ENCODE measurements at places on chromosomes 4 and X.
A peak's percentile ranks its signal among the peaks of the same experiment; 100 is the strongest.

GRCh38 chr4:19850909-19851308, 400.8 kb upstream of the SLIT2 start:
- DNase-seq = no peak

DNA sequence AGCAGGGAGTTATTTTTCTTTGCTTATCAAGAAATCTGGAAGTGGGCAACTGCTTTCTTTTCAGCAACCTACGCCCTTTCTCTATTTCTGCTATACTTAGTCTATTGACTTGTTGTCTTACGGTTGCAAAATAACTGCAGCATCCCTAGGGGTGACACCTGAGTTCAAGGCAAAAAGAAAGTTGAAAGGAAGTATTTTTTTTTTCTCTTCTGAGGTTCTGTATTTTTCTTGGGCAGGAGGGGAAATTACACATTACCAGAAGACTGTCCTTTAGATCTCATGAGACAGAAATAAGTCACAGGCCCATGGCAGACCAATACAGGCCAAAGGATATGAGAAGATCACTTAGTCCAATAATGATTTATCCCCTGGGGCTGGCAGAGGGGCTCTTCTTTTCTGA, 204.7 kb upstream of the CASK start:
- no peak for DNase-seq

GRCh38 chrX:120144178-120144844, 14.1 kb upstream of the RHOXF2 start:
- no peak for DNase-seq

DNA sequence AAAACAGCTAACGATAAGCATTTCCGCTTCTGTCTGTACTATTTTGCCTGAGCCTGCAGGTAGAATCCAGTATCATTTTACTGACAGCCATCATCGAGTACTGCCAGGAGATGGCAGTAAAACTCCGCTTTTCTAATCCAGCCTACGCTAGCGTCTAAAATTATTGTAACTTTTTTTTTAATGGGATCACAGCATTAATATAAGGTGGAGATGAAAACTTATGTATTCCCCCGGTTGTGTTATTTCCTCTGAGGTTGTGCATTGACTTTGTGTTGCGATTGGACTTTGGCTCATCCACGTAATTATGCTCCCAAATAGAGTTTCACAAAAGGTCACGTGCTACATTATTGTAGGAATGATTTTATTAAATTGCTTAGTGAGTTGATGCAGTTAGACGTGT, 248.1 kb downstream of the C4orf33 start:
- DNase-seq = no peak

DNA sequence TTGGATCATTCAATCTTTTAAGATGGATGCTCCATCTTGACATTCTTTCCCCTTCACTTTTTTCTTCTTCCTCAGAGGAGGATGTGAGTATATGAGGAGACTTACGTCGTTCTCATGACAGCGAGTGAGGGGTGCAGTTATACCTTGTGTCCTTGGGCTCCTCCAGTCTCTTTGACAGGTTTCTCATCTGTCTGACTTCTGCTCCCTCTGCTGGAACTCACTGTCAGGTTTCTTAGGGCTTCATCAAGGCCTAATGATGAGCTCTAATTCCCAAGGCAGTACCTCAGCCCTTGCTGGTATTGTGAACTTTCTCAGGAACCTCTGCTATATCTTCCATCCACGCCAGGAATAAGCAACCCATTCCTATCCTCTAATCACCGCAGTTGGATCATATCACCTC, 237.8 kb upstream of the ADGRL3 start:
- DNase-seq = no peak

- DNase-seq = no peak
Observed at GRCh38 chr4:174396599-174397110, 112.9 kb downstream of the CEP44 start.

GRCh38 chr4:154741922-154742850, 1.6 kb upstream of the LRAT start:
- DNase-seq = peak; percentile 41

DNA sequence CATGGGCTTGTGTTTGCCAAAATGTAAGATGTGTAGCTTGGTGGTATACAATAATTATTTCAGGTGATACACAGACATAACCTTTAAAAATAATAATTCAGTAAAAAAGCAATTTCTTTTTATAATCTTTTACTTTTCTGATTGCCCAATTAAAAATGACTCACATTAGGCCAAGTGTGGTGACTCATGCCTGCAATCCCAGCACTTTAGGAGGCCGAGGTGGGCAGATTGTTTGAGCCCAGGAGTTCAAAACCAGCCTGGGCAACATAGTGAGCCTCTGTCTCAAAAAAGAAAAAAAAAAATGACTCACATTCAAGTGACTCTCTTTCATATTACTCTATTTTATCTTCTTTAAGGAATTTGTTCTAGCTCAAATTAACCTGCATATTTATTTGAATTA, 449.4 kb upstream of the HTR2C start:
- DNase-seq = no peak

- no peak for DNase-seq
Observed at GRCh38 chr4:133618963-133619362, 469.9 kb downstream of the PCDH10 start.

GRCh38 chr4:164251257-164251656, 502.7 kb upstream of the SMIM31 start:
- DNase-seq = no peak

DNA sequence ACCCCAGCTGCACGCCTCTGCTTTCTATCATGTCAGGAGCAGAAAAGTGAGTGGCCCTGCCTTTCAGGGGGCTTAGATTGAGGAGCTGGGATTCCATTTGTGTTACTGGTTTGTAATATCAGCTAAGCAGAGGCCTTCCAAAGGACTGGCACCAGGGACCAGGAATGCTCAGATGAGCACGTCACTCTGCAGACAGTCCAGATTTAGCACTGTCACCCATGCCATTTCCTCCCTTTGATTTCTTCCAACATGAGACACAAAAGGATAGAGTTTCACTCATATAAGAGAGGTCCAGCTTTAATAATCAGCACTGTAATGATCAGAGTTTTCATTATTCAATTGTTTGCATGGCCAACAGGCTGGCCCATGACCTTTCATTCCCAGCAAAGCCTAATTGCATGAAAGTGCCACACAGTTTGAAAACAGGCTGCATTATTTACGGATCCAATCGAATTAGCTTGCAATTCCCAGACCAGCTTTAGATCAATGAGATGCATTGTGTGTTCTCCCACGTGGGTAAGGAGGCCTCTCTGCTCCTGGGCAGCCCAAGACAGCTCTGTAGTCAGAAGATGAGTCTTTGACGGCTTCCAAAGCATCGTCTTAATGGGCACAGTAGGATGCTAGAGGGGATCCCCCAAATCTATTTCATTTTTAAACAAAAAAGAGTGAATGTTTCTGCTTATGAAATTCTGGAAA, 9.8 kb upstream of the SLC2A9 start:
- no peak for DNase-seq

DNA sequence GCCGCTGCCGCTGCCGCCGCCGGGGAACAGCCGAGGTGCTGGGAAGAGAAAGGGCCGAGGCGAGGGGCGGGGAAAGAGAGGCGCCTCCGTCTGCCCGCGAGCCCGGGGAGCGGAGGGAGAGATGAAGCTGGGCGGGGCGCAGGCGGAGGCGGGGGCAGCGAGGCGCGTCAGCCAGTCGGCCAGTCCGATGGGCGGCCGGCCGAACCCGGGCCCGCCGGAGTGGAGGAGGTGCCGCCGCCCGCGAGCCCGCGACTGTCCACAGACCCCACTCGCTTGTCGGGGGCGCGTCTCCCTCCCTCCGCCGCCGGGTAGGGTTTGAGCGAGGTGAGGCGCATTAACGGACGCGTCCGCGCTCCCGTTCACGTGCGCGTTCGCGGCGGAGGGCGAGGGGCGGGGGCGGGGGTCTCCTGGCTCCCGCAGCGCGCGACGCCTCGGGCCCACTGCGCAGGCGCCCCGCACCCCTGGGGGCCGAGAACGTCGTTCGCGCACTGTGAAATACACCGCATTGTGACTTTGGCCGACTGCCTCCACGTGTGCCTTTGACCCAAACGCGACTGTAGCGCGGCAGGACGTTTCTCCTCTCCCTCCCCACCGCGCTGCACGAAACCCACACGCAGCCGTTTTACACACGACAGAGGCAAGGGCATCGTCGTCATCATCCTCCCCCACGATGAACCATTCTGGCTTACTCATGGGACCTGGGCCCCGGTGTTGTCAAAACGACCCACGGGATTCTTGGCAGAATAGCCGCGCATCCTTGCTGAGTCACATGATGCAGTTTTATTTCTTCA, at the start of gene NUDT11:
Gene NUDT11, minus strand, starts transcription at position 92 of the 791 bp plus-strand sequence. CDS start 148 bp downstream, outside the sequence.
- DNase-seq = peak; percentile 60

- DNase-seq = no peak
Observed at GRCh38 chr4:57448901-57449300, 338.7 kb upstream of the IGFBP7 start.

DNA sequence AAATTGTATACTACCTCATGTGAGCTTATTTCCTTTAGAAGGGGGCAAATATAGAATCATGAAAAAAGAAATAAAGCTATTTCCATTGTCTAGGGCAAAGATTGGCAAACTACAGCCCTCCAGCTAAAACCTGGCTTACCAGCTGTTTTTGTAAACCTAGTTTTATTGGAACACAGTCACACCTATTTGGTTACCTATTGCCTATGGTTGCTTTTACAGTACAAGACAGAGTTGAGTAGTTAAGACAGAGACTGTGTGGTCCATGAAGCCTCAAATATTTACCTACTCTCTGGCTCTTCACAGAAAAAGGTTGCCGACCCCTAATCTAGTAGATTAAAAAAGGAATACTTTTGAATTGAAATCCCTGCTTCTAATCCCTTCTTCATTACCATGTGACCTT, 88.8 kb upstream of the ENPP6 start:
- DNase-seq = no peak

DNA sequence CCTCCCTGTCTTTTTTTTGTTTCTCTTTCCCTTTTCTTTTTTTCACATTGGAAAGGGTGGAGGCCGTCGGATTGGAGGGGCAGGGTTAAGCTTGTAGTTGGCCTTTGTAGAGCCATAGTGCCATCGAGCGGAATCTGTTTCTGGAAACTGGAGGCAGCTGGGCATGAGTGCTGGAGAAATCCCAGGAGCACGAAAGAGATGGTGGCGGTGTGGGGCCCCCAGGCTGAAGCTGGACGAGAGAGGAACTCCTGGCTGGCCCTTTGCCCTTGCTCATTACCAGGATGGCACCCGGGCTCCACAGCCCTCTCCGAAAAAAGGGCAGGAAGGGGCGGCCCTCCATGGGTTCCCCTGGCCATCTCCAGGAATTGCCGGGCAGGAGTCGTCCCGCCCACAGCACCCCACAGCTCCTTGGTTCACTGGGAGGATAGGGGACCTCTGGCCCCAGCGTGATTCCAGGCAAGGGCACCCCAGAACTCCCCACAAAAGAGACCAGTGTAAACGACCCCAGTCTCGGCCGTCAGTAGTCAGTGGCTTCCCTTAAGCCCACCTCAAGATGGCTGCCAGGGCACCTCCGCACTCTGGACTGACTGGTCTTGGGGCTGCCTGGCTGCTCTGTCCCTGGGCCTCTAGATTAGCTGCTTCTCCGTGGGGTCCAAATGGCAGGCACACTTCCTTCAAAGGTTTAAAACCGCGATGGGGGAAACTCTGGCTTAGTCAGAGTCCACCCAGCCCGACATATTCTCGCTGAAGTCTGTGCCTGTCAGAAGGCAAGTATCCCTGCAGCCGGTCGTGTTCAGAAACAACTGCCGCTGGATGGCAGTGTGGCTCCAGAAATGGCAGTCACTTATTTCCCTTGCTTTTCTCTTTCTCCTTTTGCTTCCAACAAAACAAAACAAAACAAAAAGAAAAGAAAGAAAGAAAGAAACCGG, 74.1 kb downstream of the NBDY start:
- DNase-seq = no peak
